ELF-1 (cell line): ENCODE measurements at places on chromosomes 3 and 15.

DNA sequence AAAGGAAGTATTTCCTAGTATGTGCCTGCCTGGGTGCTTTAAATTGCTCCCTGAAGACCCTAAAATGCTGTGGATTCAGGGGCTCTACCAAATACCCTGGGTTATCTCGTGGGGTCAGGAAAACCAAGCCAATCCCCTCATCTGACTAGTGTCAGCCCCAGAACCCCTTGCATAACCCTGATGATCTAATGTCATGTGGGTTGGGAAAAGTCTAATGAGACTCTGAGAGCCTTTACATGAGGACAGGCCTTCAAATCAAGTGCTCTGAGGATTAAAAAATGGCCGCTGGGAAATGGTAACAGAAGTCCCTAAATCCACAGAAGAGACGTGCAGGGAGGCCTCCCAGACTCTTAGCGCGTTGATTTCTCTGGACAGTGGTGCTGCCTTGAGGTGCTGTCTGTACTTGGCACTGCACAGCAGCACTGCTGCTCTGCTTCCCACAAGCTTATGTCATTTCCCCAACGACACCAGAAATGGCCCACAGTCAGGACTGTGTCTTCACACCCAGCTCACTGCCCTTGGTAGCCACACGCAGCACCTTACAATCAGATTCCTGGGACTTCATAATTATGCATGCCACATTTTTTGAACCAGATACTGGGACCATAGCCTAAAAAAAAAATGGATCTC is 16.6 kb downstream of the EIF4E3 start:
- no peak for DNase-seq

GRCh38 chr3:179615458-179616173 is 11.0 kb downstream of the NDUFB5 start:
- DNase-seq, result no peak

DNA sequence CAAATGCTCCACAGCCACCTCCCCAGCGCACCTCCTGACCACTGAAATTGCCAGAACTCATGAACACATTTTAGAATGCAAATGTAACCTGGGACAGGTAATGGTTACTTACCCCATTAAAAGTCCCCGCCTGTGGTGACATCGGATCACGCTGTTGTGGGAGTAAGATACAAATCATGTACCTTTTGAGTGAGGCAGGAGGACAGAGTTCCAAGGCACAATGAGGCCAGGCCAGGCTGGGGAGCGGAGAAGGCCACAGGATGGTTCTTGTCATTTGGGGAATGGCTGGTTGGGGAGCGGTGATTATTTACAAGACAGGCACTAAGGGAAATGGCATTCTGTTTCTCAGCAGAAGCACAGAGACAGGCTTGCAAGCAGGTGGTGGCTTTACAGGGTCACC is 490.0 kb downstream of the EDEM1 start:
- no peak for DNase-seq

DNA sequence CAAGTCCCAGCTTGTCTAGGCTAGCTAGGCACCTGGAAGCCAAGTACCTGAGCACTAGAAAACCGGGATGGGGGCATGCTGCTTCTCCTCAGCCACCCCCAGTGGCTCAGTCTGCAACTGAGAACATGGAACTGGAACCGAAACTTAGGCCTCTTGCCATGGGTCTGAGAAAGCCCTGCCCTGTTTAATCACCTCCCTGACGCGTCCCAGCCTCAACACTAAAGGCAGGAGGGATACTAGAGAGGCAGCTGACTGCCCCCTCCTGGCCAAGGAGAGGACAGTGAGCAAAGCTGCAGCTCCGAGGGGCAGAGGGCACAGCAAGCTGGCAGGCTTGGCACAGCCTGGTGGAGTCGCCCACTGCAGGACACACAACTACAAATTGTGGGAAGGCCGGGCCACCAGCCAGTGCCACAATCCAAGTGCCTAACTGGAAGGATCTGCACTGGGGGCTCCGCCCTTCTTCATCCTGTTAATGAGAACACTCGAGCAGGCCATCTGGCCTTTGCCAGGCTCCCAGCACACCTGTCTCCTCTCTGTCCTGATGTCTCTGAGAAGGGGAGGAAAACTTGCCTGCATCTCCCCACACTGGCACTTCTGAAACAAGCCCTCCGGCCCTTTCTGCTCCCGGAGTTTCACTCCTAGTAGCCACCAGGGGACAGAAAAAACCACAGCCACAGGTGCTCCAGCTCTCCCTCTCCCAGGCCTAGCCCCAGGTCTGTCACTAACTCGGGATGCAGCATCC is 53.7 kb downstream of the BDH1 start:
- DNase-seq, result peak; percentile 80

DNA sequence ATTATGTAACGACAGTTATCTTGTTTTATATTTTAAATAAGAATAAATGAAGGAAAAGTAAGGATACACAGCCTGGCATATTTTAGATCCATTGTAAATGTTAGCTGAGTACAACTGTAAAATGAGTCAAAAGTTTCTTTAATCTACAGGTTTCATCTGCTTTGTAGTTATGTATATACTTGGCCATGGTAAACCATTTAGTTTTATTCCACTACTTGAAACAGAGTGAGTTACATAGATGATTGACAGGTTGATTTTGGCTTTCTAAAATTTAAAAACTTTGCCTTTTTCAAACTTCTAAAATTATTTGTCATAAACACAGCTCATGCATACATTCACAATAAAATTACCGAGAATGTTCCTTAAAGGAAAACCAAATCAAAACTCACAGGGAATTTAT is 371.2 kb downstream of the ROBO1 start:
- DNase-seq, result no peak

DNA sequence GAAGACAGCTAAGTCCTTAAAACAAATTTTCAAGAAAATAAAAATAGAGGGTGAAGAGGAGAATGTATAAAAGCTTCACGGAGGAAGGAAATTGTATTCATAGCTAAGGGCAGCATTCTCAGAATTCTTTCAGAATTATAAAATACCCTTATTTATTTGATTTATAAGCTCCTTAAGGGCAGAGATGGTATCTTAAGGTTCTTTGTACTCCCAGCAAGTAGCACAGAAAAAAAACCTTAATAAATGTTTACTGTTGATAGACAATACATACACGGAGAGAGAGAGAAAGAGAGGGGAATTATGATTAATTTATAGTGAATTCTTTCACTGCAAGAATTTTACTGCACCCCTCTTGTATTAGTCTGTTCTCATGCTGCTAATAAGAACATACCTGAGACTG is 375.6 kb upstream of the CCDC54 start:
- no peak for DNase-seq

DNA sequence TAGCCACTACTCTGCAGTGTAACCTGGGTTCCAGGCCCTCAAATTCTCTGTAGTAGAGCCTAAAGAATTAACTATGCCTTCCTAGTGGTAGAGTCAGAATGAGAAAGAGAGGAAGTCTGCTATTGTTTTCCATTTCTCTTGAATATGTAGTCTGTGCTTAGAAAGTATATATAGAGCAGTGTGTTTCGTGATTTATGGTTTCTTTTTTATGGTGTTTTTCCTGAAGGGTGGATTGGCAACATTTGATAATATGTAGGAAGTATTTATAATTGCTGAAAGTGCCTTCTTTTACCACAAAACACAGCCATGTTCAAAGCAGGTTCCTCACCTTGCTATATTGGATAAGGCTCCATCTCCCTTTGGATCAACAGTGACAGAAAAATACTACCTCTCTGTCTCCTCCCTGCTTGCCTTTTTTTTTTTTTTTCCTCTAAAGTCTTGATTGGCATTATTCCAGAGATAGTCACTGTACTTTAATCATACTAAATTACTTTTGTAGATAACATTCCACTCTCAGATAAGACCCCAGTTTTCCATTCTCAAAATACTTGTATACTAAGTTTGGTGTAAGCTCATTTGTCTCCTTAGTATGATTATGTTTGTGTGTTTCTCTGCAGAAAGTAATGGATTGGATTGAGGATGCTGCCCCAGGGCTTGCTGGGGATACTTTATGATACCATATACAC is 47.8 kb downstream of the IQGAP1 start:
- no peak for DNase-seq

- no peak for DNase-seq
Measured at GRCh38 chr3:177772908-177773557, 575.8 kb upstream of the TBL1XR1 start.

GRCh38 chr3:122786066-122786465 is 7.6 kb downstream of the HSPBAP1 start:
- no peak for DNase-seq

DNA sequence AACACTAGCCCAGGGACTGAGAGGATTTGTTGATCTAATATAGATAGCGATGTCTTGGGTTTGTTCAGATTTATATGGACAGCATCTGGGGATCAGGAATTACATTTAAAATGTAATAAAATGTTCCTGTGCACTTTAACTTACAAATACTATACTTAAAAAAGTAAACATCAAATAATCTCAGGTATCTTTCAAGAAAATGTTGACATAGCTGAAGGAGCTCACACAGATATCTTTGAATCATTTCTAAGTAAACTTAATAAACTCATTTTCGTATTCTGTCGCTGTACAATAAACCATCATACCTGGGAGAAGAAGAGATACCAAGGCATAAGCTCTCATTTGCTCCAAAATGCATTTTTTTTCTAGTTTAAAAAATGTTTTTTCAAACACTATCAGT is 557.5 kb upstream of the NR2F2 start:
- no peak for DNase-seq

DNA sequence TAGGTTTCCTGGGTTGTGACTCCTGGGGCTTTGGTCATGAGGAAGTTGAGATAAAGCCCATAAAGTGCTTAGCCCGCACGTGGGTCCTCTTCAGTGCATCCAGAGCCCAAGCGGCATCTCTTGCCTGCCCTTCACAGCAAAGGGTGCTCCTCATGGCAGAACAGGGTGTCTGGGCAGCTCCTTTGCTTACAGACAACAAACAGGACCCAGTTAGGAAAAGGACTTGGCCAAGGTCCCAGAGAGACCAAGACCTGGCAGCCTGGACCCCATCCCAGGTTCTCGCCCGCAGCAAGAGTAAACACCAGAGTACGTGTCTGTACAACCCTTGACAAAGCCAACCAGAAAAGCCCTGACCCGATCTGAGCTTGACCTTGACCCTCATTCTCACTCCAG is 27.0 kb downstream of the ALS2CL start:
- no peak for DNase-seq

DNA sequence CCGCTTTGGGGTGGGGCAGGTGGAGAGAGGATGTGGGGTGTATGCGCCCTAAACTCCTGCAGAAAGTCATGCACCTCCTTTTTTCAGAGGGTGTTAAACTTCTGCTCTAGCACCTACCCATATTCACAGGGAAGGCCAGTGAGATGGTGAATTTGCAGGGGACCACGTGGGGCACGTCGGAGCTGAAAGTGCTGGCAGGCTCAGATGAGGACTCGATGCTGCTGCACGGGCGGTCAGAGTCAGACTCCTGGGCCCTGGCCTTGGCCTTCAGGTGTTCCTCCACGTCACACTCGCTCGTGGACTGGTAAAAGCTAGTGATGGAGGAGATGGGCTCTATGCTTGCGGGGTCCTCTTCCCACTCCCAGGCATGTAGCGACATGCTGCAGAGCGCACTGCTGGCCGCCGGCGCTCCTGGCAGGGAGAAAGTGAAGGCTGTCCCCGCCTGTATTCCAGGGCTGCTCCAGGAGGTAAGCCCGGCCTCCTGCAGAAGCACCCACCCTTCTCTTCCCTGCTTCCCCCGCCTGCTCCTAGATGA is 883 bp downstream of the CFAP92 start:
- no peak for DNase-seq

DNA sequence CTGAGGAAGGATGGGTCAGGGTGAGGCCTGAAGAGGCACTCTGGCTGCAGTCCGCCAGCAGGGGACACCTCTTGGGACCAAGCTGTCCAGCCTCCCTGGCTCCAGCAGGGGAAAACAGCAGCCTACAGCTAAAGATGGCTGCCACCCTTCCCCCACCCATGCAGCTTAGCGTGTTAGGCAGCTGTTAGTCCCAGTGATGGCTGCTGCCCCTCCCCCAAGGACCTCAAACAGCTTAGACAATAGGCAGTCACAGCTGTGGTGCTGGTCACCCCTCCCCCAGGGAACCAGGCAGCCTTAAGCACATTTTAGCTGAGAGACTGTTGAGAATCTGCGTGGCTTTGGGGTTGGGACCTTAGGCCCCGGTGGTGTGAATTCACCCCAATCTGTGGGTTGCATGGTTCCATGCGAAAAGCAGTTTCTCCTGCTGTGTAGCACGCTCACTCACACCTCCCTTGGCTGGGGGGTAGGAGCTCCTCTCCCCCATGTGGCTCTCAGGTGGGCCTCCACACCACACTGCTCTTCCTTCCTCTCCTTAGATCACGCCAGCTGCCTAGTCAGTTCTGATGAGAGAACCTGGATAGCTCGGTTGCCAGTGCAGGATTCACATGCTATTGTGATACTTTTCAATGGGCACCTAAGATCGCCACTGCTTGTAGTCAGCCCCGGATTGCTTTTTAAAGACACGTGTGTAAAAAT is 140.5 kb upstream of the CADPS start:
- peak; percentile 93 for DNase-seq

GRCh38 chr3:190210608-190211007 is 89.9 kb upstream of the P3H2 start:
- no peak for DNase-seq

DNA sequence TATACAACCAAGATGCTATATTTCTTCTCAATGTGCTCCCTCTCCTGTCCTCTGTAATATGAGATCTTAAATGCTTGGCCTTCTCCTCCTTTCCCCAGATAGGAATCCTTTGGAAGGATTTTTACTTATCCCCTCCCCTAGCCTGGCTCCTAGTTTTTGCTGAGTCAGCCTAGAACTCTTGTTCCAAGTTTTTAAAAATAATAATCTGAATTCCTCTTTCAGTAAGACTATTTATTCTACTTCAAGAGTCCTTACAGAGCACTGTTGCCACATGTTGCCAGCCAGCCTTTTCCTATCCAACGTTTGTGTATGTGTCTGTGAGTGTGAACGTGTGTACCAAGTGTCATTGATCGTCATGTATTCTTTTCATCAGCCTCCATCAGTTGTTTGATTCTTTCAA is 11.0 kb upstream of the KCNMB2 start:
- no peak for DNase-seq

DNA sequence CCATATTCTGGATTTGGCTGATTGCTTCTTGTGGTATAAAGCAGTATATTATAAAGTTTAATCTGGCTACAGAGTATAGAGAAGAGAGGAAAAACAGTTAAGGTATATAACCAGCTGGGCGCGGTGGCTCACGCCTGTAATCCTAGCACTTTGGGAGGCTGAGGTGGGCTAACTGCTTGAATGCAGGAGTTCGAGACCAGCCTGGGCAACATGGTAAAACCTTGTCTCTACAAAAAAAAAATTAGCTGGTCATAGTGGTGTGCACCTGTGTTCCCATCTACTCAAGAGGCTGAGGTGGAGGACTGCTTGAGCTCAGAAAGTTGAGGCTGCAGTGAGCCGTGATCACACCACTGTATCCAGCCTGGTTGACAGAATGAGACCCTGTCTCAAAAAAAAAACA is 7.3 kb downstream of the SLC12A6 start:
- DNase-seq, result no peak

GRCh38 chr3:178562143-178562946 is 26.1 kb downstream of the KCNMB2 start:
- DNase-seq, result no peak

GRCh38 chr3:154085799-154086198 is 35.4 kb upstream of the ARHGEF26 start:
- no peak for DNase-seq
